AG08395 (cell line): ENCODE measurements at places on chromosomes 16 and 17.

- no peak for DNase-seq
Measured at GRCh38 chr16:86041807-86042206, 142.8 kb downstream of the IRF8 start.

GRCh38 chr17:74963656-74964055 is 8.9 kb downstream of the HID1 start:
- no peak for DNase-seq

DNA sequence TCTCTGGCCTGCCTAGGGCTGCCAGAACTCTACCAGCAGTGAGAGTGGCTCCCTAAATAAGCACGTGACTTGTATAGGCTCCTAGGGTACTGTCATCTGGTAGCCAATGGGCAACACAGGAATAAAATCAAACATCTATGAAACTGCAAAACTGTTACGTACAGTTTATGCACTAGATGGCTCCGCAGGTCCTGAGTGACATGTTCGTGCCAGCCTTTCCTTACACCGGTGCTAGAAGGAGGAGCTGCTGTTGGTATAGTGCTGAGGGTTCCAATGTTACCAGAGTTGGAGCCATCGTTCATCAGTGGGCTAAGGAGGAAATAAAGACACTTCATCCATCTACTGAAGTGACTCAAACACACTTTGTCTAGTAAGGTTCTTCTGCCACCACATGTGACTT is 63.2 kb upstream of the TRAP1 start:
- no peak for DNase-seq

GRCh38 chr17:50944054-50944901 is 78.1 kb upstream of the TOB1 start:
- peak; percentile 70 for DNase-seq

DNA sequence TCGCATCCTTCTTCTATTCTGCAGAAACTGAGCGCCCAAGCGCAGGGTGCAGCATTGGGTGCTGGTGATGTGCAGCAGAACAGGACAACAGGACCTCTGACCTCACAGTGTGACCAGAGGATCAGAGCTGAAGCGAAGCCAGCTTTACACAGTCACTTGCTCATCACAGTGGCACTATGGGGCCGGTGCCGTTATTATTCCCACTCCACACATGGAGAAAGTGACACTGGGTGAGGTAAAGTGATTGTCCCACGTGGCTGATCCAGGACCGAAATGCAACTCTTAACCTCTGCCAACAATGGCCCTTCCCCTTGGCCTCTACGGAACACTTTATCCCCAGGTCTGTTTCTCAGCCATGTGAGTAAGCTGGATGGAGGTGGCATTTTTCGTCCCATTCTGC is 171.2 kb downstream of the C16orf78 start:
- no peak for DNase-seq

DNA sequence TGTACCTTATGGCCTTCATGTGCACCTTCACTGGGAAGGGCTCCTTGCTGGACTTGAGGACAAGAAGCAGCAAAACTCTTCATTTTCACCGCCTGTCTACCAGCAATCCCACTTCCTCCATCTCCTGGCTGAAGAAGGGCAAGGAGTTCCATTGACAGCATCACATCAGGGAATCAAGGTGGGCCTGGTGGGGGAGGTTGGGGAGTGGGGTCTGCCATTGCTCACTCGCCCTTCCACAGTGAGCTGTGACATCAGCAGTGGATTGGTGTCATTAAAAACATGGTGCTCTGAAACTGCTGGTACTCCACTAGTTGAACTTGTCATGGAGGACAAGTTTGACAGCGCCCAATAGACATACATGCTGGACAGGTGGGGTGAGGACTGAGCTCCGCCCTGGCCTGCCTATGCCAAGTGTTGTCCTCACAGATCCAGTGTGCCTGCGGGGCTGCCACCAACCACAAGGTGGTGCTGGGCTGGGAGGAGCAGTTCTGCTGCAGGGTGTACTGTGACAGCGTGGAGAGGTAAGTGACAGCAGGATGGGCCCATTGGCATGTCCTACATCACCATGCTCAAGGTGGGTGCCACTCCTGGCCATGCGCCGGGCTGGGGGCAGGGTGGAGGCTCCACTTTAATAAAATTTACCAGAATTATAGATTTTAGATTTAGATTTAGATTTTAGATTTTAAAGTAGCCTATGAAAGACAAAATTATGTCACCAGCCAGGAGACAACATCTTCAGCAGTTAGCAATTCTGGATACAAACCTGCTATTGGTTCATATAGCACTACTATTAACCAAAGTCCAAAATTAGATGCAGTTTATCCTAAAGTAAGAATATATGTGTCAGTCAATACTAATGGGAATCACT is 1729.1 kb downstream of the TP53TG3F start:
- DNase-seq: no peak

DNA sequence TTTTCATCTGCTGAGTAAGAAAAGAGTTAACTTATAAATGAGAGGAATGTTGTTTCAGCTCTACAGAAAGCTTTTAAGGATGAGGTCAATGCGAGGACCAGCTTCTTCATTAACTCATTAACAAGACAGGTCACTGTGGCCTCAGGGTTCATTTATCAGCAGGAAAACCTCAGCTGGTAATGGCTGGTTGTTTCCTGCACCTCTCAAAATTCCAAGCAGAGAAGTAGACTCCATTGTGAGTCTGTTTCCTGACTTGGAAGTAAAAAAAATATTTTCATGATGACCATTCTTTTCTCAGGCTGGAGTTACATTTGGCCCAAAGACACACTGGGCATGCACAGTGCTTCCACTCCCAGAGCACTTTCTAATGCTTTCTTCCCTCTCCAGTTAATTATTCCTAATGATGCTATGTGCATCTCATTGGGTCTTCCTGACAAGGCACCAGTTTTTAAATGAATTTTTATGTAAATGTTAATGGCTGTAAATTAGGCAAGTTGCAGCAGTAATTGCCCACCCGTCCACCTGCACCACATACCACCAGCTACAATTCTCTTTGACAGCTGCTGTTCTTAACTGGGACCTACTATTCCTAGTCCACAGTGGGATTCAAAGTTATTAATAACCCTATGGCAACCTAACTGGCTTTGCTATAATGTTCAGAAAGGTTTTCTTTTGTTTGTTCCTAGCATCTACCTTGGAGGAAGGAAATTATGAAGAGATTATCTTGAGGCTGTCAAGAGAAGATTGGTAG is 89.5 kb upstream of the BCAR1 start:
- DNase-seq: peak; percentile 46

- DNase-seq: no peak
Measured at GRCh38 chr16:87323727-87324410, 6.7 kb upstream of the C16orf95 start.

DNA sequence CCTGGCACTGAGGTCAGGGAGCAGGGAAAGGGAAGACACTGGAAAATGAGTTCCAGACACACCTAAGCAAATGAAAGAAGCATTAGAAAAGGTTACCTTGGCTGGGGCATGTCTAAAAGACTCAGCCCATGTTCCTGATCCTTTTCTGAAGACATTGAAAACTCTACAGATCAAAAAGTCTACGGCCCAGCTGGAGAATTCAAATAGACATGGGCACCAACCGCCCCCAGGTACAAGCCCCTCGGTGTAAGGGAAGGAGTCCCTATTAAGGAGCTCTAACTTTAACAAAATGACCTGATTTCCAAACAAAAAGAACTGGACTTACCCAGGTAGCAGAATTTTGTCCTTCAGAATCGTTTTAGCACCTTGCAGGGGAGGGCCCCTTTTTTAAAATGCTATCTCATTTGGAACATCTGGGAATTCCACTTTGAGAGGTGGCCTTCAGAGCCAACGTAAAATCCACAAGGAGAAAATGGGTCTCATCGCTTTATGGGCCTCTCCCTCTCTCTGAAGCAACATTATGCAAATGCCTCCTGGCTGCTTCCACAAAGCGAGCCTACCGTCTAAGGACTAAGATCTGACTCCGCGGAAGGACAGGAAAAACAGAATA is 43.6 kb upstream of the RBFOX3 start:
- no peak for DNase-seq

- DNase-seq: no peak
Measured at GRCh38 chr17:17871913-17872312, 35.1 kb upstream of the SREBF1 start.

- DNase-seq: no peak
Measured at GRCh38 chr16:22665048-22665797, 148.7 kb upstream of the HS3ST2 start.

DNA sequence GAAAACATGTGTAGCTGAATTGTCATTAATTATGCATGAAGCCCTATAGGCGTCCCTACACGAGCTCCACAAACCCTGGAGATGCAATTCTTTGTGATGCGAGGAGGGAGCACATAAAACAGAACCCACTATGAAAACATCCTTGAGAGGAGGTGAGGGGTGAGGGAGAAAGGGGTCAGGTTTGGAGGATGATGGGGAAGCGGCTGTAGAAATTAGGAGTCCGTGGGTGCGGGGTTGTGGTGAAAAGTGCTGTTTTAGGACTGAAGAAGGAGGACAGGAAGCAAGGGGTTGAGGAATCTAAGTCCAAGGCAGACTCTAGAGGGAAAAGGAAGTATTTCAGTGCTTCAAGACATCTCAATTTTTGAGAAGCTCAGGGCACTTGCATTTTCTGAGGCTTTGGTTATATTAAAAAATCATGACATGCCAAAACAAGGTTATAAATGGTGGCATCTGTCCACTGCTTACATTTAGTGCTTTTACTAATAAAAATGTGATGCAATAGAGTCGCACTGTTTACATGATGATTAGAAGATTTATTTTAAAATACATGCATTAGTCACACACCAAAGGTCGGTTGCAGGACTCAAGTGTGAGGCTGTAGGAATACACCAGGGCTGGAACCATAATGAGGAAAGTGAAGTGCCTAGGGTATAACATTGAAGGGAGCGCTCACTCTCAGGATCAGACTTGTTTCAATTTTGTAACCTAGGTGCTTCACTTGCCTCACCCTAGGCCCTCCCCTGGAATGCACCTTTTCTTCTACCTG is 379.5 kb downstream of the HS3ST4 start:
- no peak for DNase-seq

- DNase-seq: no peak
Measured at GRCh38 chr16:68719993-68720489, 17.1 kb upstream of the CDH1 start.

- no peak for DNase-seq
Measured at GRCh38 chr16:769184-769784, 8.8 kb downstream of the MSLN start.

DNA sequence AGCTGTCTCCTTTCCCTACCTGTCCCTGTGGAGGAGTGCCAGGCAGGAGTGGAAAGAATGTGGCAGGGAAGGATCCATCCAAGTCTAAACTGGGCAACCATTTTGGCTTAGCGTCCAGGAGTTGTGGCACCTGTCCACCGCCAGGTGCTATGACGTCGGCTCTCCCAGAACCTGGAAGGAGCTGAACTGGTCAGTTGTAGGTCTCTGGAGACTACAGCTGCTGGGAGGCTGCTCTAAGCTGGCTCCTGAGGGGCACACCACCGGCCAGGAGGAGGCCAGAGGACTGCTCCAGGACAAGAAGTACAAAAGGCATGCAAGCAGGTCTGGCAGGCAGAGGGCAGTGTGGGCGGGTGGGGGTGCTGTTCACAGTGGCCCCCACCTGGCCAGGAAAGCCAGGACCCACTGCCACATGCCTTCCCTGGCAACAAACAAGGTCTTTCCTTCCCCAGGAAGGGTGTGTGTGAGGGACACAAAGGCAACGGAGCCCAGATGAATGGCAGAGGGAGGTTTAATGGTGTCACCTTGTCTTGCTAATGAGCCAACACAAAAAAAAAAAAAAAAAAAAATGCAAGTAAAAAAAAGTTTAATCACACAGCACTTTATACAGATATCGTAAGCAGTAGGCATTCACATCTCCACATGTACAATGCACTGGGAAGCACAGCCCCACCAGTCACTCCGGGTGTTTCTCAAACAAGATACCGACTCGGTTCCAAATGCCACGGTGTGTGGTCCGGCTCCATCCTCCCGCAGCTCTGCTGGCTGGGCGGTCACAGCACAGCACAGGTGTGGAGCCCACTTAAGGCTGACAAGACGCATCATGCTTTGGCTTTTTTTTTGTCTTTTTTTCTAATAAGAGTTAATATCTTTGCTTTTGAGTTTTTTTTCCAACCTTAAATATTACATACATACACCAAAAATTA is 4.8 kb downstream of the SPHK1 start:
- DNase-seq: no peak

DNA sequence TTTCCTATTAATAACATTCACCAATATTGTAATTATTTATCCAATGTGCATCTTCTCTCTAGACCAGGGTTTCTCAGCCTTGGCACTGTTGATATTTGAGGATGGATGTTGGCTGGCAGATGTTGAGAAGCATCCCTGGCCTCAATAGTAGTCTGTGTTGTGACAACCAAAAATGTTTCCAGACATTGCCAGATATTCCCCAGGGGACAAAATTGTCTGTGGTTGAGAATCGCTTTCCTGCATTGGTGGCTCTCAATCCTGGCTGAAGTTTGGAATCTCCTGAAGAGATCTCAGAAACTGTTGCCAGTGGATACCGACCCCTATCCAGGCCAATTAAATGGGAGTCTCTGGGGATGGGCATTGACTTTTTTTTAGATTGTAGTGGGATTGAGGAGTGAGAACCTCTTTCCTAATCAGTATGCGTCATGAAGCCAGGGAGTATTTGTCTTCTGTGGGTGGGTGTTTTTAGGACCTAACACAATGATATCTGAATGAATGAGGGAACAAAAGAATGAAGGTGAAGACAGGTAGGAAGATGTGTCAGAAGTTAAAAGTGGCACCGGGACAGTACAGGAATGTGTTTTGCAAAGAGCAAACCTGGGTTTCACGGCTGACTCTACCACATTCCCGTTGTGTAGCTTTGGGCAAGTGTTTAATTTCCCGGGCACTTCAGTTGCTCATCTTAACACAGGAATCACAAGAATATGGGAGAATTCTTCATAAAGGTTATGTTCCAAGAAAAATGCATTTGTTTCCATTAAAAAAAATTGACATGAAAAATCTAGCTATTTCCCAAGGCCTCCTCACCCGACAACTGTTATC is 24.3 kb downstream of the HSD17B2 start:
- DNase-seq: peak; percentile 34

GRCh38 chr16:31181102-31181830 is 1.3 kb downstream of the FUS start:
- DNase-seq: peak; percentile 34

DNA sequence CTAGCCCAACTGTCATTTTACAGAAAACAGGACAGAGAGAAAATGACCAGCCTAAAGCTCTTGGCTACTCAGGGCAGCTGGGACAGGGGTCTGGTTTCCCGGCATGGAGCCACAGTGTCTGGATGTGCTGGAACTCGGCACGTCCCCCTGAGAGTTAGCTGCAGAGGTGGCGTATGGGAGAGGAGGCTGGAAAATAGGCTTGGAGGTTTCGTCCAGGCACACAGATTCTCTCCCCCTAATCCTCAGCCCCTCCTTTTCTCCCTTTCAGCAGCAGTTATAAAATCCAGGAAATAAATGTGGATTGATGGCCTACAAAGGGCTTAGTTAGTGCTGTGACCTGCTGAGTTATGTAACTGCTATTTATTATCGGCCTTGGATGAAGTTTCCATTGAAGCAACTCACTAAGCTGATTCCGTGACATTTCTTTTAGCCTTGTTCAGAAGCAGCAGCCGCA is 89.5 kb upstream of the TOB1 start:
- DNase-seq: no peak

GRCh38 chr17:72318131-72318530 is 197.3 kb downstream of the SOX9 start:
- no peak for DNase-seq

GRCh38 chr17:10061111-10061845 is 137.1 kb downstream of the GAS7 start:
- peak; percentile 86 for DNase-seq
